ENCODE measurements at places on chromosomes 16 and 17.

DNA sequence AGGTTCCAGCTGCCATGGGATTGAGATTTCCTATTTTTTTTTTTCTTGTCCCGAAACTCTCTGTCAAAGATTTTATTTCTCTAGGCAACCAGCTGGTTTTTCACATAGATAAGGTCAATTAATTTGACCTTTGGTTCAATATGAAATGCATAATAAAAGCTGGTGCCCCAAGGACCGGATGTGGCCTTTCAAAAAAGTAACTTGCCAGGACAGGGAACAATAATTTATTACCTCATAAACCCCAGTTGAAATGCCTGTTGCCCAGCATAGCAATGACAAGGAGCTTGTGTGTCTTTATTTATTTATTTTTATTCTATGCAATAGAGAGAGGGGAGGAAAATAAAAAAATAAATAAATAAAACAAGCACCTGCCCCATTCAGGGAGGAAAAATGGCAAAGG, 472.7 kb downstream of the KCNJ2 start:
- DNase-seq: no peak

DNA sequence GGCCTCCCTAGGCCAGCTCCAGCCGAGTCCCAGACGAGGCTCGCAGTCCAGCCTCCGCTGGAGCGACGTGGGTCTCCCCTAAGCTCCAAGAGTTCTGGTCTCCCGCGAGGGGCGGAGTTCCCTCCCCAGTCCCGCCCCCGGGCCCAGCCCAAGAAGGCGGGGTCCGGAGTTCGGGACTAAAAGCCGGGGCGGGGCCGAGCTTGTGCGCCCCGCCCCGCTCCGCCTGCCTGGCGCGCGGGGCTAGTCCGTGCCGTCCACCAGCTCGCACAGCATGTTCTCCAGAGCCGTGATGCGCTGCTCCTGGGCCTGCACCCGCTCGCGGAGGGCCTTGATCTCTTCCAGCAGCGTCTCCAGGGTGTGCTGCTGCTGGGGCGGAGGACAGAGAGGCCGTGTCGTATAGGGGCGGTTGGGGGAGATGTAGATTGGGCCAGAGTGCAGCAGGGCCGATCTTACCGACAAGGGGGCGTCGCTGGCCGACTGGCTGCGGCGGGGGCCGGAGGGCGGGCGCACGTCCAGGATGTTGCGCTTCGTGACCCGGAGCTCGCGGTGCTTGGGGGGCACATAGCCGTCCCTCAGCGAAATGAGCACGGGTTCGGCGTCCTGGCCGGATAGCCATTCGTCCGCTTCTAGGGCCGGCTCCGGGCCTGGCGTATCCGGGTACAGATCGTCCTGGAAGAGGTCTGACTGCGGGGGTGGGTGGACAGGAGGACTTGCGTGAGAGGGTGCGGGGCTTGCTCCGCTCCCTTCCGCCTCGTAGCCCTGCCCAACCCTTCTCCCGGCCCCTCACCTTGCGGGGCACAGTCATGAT, 7.0 kb downstream of the CORO6 start:
- peak; percentile 94 for DNase-seq

DNA sequence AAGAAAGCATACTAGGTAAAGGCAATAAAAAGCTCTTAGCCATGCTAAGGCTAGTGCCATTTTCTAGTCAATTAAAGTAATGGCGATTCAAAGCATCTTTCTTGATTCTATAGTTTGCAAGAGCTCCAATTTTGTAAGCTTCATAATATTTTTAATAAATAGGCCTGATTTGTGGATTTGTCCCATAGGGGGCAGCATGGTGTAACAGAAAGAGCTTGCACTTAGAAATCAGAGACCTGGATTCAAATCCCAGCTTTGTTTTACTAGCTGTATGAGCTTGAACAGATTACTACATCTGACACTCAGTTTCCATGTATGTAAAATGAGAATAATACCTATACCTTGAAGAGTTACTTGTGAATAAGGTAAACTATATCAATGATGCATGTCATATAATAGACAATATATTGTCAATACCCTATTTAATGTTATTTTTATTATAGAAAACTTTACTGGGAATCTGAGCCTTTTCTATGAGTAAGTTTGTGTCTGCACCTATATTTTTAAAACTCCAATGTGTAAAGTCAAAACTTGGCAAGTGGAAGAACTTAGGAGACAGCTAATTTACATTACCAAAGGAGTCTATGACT, 93.6 kb upstream of the NOG start:
- no peak for DNase-seq

- DNase-seq: no peak
Observed at GRCh38 chr17:47717979-47718621, 14.9 kb upstream of the TBX21 start.

DNA sequence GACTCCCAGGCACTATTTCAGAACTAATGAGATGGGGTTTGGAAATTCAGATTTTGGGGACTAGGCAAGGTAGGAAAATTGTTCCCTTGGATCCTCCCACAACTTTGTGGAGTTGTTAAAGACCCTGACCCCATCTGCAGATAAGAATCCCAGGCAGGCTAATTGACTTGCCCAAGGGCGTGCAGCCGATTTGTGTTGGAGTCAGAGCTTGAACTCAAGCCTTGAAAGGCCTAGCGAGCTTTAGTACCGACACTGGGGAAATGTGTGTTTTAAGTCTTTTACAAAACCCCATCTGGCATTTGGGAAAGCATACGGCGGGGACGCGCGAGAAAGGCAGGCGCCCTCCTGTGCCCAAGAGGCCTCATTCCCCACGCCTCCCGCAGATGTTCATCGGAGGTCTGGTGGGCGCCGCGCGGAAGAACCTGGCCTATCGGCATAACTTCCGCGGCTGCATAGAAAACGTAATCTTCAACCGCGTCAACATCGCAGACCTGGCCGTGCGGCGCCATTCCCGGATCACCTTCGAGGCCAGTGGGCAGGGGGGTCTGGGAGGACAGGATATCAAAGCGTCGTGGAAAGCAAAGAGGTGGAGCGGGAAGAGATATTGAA, 4.3 kb downstream of the CNTNAP1 start:
- no peak for DNase-seq

- DNase-seq: no peak
Observed at GRCh38 chr16:2689968-2690801, 7.9 kb downstream of the KCTD5 start.

GRCh38 chr16:81405702-81406113, 38.9 kb upstream of the CMIP start:
- peak; percentile 36 for DNase-seq

DNA sequence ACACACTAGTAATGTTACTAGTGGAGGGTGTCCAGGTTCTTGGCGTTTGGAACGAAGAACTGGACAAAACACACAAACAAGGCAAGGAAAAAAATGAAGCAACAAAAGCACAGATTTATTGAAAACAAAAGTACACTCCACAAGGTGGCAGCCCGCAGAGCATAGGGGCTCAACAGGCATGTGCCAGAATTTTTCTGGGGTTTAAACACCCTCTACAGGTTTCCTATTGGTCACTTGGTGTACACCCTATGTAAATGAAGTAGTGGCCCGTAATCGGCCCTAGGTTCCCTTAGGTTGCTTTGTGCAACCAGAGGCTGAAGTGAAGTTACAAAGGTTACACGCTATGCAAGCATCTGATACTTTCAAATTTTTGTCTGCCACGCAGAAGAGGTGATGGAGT, 8.1 kb downstream of the OR2C1 start:
- no peak for DNase-seq

DNA sequence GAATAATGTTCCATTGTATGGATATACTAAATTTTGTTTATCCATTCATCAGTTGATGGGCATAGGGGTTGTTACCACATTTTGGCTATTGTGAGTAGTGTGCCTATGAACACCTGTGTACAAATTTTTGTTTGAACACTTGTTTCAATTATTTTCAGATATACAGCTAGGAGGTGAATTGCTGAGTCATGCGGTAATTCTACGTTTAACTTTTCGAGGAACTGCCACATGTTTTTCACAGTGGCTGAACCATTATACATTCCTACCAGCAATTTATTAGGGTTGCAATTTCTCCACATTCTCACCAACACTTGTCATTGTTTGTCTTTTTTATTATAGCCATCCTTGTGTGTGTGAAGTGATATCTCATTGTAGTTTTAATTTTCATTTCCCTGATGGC, 75.6 kb downstream of the AKAP1 start:
- DNase-seq: no peak

DNA sequence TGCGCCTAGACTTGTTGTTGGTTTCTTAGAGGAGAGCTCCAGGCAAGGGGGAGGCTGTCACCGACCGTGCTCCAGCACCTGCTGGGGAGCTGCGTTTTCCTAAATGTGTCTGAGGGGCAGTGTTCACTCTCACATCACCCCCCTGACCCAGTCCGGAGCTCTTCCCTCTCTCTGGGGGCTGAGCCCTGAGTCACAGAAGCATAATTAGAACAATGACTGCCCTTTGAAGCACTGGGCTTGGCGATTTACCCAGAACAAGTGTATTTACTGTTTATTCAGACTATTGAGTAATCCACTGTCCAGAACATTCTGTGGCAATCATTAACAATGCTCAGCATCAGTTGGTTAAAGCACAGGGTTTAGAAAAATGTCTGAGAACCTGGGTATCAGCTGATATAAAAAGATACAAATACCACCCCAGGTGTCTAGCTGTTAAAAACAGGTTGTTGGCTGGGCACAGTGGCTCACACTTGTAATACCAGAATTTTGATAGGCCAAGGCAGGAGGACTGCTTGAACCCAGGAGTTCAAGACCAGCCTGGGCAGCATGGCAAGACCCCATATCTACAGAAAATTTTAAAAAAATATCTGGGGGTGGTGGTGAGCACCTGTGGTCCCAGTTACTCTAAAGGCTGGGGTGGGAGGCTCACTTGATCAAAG, 8.1 kb downstream of the CES4A start:
- DNase-seq: peak; percentile 89
